ENCODE measurements at places on chromosomes 3 and 15.

DNA sequence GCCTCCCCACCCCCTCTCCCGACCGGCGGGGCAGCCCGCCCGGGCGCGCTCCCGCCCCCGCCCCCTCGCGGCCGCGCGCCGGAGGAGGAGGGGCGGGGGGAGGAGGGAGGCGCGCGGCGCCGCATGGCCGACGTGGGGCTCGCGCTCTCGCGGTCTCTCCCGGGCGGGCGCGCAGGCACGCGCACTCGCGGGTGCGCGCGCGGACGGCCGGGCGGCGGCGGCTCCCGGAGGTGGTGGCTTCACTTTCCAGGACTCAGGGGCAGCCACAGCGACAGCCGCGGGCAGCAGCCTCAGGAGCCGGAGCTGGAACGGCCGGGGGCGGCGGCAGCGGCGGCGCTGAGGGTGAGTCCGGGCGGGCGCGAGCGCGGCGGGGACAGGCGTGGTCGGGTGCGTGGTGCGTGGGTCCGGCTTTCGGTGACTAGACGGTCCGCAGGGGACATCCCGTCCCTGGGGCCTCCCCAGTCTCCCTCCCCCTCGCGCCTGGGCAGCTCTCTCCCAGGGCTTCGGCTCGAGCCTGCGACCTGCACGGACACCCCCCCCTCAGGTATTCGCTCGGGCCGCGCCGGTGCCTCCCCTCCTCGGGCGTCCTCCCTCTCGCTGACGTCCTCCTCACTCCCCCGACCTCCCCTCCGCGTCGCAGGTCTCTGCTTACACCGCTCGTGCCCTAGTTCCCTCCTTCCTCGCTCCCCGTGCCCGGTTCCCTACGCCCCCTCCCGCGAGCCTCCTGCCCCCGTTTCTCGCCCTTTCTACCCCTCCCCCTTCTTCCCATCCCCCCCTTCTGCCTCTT lies at the start of gene UBE2E2:
UBE2E2 (plus strand) TSS at position 407 of the 787 bp plus-strand sequence.
- peak; percentile 66 for DNase-seq

DNA sequence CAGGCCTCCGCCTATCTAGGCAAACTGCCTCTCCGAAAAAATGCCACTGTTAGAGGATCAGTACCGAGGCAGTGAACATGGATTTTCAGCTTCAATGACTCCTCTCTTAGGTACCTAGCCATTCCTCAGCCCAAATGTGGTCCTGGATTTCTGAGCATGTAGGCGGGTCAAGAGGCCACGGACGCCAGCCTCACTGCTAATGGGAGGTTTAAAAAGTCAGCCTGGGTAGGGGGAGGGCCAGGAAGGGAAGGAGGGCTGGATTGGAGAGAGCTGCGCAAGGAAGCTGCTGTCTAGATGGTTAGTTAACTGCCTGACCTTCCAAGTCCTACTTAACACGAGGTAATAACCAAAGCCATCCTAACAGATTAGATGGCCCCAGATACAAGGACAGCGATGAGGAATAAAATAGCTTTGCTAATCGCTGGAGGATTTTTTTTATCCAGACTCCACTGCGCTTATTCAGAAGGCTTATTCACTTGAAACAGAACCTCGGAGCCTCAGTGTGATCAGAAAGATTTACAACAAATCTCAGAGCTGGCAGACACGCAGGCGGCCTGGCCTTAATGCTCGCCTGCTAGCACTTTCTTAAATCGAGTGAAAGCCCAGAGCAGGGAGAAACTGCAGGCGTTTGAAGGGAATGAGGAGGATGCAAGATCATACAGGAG lies 34.3 kb downstream of the TLE3 start:
- no peak for DNase-seq

DNA sequence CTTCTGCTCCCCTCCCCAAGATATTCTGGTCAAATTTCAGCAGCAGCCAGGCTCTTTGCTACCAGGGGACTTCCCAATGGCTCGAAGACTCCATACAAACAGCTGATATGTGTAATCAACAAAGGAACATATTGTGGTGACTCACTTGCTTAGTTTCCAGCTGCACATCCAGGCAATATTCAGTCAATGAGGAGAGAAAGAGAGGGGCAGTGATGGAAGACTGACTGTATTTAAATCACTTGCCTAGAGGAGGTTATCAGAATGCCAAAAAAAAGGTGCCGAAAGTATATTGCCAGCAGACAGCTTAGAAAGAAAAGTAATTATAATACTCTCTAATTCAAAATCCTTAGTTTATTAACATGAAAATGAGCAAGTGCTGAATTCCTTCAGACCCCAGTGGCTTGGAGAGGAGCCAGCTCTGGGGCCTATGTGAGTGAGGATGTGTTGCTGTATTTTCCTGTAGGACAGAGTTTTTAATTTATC lies 236.5 kb downstream of the LRTM1 start:
- DNase-seq = no peak

- DNase-seq = no peak
Measured at GRCh38 chr3:89300981-89301380, 193.6 kb downstream of the EPHA3 start.

DNA sequence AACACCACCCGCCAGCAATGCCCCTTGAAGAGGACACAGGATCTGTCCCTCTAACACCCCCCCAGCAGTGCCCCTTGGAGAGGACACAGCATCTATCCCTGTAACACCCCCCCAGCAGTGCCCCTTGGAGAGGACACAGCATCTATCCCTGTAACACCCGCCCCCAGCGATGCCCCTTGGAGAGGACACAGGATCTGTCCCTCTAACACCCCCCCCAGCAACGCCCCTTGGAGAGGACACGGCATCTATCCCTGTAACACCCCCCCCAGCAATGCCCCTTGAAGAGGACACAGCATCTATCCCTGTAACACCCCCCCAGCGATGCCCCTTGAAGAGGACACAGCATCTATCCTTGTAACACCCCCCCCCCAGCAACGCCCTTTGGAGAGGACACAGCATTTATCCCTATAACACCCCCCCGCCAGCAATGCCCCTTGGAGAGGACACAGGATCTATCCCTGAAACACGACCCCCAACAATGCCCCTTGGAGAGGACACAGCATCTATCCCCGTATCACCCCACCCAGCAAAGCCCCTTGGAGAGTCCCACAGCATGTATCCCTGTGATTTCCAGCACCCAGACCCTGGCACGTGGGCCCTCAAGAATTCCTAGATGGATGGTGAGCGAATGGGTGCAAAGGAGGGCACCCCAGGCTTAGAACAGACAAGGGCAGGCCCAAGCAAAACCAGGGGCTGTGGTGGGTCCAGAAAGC lies 26.9 kb downstream of the TNK2 start:
- DNase-seq = no peak

- no peak for DNase-seq
Measured at GRCh38 chr3:31305340-31305739, 227.4 kb upstream of the STT3B start.

- DNase-seq = no peak
Measured at GRCh38 chr15:59349680-59350420, 22.8 kb downstream of the MYO1E start.

DNA sequence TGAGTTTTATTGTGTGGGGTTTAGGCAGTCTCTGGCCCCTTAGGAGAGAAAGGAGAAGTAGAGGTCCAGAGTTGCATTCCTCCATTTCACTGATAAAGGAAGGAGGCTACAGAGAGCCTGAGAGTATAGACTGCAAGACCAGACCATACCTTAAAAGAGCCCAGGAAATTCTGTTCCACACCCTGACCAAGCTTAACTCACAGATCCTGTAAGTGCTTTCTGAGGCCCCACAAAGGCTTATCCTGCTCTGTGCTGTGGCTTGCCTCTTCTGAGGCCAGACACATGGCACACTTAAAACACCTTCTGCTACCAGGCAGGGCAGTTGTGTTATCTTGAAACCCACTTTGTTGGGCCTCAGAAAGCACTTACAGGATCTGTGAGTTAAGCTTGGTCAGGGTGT lies 39.2 kb upstream of the LEKR1 start:
- no peak for DNase-seq

DNA sequence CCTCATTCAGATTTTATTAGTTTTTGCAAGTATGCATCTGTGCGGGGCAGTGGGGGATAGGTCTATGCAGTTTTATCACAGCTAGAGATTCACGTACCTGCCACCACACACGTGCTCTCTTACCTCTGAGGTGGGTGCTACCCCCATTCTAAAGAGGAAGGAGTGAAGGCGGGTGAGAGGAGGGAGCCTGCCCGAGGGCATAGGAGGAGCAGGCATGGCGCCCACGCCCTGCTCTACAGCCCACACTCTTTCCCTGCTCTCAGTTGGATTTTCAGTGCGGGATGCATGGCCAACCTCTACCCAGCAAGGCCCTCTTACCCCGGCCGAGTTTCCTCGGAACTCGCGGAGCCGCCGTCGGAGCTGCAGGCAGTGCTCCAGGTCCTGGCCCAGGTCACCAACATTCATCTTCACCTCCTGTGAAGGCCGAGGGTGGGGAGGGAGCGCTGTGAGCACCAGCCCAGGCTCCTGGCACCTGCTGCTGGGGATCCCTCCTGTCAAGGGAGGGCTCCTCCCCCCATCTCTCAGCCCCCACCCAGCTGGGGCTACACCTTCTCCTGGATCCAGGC lies 26.9 kb downstream of the PLA2G4B start:
- no peak for DNase-seq

DNA sequence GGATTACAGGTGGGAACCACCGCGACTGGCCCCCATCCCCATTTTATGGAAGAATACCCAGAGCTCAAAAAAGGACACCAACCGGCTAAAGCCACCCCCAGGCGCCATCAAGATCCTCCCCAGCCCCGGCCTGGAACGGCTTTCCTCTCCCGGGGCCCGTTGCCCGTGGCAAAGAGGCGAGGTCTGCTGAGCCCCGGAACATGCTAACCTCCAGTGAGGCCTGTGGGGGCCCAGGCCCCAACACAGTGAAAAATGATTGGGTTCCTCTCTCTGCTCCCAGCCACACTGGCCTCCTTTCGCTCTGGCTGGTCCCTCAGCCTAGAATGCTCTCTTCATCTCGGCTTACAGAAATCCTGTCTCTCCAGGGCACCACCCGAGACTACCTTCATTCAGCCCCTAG lies 46.5 kb upstream of the SMAD6 start:
- DNase-seq = no peak

DNA sequence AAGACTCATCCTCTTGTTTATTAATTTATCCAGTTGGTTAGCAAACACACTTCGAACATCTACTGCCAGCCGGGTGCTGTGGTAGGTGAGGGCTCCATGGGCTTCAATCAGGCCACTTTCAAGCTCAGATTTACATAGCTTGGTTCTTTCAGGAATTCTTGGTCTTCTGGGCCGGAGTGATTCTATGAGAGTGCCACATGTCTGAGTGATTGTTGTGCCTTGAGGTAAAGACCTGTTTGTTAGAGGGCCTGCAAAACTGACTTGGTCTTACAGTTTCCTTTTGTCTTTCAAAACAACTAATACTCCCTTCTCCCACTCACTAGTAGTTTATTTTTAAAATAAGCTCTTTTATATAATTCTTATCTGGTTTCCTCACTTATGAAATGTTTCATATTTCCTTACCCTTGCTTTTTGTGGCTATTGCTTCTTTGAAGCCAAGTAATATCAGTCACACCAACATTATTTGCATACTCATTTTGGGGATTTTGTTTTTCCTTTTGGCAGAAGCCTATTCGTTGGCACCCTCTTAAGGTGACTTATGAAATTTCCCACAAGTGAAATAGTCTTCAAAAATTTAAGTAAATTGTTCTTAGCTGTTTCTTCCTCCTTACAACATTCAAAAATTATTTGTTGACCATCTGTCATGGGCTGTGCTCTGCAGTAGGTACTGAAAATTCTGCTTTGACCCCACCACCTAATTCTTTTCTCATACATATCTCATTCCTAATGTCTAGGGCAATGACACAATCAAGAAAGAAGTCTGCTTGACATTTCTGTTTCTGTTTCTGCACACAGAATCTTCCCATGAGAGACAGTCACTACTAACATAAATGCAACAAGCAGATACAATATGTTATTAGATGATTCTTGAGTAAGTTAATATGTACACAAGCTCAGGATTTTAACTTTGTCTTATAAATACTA lies 120.2 kb downstream of the LRRC28 start:
- DNase-seq = no peak

DNA sequence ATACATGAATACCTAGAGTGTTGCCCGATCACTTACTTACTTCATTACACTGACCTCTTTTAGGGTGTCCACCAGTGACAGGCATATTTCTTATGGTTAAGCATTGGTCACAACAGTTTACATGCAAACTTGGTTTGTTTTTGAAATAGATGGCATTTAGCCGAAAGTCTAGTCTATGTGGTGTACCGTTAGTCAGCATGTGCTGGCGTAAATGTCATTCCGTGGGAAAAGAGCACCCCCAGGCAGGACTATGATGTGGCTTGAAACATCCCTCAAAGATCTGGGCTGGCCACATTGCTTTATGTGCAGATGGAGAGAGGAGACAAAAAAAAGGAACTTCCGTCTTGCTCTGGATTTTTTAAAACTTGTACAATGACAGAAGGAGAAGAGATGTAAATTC lies 357.0 kb upstream of the ICE2 start:
- no peak for DNase-seq

GRCh38 chr15:44064706-44065105 lies 130.4 kb downstream of the FRMD5 start:
- DNase-seq = no peak

DNA sequence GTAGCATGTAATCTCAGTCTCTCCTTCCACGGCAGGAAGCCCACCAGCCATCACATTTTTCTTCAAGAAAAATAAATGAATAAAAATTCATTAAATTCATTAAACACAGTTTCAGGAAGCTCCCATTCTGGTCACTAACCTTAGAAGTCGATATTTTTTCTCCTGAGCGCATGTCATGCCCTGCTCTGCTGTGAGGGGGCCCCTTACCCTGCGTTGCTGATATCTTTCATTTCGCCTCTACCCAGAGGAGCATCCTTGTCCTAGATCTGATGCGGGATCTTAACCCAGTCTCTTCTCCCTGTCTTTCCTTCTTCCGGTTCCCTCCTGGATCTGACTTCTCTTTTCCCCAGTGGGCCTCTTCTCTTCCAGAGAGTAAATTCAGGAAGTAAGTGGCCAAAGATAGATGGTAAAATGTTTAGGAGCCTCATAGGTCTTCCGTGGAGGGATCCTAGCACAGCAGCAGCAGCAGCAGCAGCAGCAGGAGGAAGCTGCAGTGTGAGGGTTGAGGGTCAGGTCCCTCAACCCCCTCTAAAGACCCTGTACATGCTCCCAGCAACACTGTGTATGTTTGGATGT lies 1.4 kb upstream of the ILDR1 start:
- no peak for DNase-seq

DNA sequence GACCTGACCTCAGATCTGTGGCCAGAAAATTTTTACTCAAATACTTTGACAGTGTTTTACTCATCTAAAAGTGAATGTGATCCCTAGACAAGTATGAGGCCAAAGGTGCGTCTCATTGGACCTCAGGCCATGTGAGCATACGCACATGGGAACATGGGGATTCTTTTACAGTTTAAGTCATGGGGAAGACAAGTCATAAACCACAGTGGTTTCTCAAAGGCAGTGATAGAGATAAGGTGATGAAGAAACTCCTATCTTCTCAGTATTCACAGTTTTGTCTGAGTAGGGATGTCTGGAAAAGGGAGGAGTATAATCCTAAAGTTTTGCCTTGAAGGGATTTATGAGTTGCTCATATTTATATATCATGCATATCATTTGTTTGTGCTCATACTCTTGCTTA lies 173.8 kb downstream of the FNDC3B start:
- DNase-seq = no peak

- DNase-seq = no peak
Measured at GRCh38 chr3:32856355-32856889, 38.6 kb downstream of the TRIM71 start.

GRCh38 chr3:124997303-124998246 lies 58.2 kb downstream of the HEG1 start:
- no peak for DNase-seq
